Tibial nerve (tissue), 4 donors: ENCODE measurements at places on chromosomes 2 and 18.

DNA sequence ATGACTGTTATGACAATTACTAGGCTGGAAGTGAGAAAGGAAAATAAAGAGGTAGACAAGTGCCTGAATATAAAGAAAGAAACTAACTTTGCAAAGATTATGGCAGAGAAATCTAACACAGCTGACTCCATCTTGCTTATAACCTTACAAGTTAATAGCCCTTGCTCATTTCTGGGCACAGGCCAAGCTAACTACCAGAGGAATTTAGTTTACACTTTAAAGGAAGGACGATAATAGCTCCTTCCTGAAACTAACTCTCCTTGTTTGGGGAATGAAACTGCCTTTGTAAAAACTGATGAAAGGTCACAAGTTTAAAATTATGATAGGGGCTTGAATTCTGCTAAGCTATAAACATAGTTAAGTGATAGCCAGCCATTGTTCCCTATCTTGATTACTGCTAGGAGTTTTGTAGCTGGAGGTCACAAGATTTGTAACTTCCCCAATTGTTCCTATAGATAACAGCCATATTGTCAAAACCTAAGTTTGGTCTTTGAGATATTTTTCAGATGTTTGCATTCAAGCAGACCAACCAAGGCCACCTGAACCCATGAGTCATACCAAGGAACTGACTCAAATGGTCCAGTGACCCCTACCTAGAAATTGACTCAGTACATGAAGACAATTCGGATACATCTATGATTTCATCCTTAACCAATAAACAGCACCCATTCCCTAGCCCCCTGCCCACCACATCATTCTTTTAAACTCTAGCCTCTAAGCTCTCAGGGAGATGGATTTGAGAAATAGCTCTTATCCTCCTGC lies 209.2 kb upstream of the LRATD1 start:
- no peak for DNase-seq

- no peak for DNase-seq
Observed at GRCh38 chr2:23681356-23682140, 245.4 kb downstream of the ATAD2B start.

DNA sequence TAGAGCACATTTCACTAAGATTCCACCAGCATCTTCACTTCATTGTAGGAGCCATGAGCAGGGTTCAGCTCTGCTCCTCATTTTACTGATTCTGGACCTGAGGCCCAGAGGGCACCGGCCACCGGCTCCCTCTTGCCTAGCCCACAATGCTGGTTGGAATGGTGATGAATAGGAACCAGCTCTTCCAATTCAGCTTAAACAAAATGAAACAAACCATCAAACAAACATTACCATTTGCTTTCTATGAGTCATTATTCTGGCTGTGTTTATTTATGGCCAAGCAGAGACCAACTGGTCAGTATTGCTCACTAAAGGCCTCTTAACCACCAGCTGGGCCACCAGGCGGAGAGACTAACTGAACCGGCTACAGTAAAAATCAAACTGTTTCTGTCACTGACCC lies 176.7 kb downstream of the MTX2 start:
- DNase-seq: no peak

GRCh38 chr2:106020821-106021661 lies 173.1 kb downstream of the UXS1 start:
- DNase-seq: no peak

DNA sequence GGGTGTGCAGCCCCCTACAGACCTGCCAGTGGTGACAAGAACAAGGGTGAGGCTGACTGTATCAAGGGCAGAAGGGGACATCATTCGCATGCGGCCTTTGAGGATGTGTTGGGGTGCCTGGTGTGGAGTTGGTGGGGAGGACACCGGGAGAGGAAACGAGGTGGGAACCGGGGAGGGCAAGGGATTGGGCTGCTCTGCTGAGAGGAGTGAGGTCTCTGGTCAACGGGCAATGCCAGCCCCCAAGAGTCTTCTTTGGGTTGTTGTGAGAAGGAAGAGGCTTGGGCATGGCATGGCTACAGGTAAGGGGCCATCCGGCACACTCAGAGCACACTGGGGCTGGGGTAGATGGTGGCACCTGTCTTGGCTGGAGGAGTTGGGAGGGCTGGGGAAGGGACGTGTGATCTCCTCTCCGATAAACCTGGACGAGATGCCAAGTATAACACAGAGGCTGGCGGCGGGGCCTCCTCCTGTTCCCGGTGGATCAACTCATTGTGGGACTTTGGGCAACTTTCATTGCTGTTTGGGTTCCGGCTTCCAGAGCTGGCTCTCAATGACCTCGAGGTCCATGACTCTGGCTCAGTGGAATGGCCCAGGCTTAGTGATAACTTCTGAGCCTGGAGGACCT lies 37.0 kb downstream of the KCNF1 start:
- DNase-seq: no peak
